ENCODE measurements at places on chromosomes 6 and 20. TPM values are rescaled to one million over a fixed set of nuclear protein-coding genes. Genes with fewer than 3 reads are reported as not detected.

ENPP1 gene
- 3.4 TPM for total RNA-seq

HMGCLL1 gene
- 0.94 TPM for total RNA-seq

IPCEF1 gene
- 0.51 TPM for total RNA-seq

SERINC3 gene
- 112 TPM for total RNA-seq

TRIM40 gene
- total RNA-seq, result not detected

CASS4 gene
- 2.4 TPM for total RNA-seq

GRCh38 chr6:33419580-33420490, at the start of gene SYNGAP1:
TSS of gene SYNGAP1 (plus strand) at chr6:33420065. CDS start at chr6:33420265, 200 bp downstream.
- peaks cover 13% of the 10 kb centered on the region for H3K36me3 ChIP-seq
- H3K27me3 ChIP-seq, result no peaks in the 10 kb centered on the region
- peak within 1 kb of the TSS; percentile 33 for H3K4me3 ChIP-seq
- peaks cover 48% of the 10 kb centered on the region for H3K4me1 ChIP-seq

DNA sequence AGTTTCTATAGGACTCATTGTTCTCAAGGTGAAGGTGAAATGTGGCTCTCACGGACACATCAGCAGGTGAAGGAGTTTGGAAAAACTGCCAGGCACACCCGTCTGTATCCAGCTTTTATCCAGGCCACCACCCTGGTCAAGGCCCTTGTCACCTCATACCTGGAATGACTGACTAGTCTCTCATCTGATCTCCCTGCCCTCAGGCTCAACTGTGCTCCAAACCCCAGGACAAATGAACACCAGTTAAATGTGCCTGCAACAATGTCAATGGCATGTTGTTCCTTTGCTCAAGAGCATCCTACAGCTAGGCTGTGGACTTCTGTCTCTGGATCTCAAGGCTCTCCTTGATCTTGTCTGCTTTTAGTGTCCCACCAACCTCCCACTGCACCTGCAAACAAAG, 47.6 kb upstream of the DSP start:
- H3K27me3 ChIP-seq, result no peaks in the 10 kb centered on the region
- H3K4me3 ChIP-seq, result no peak overlapping the region
- DNase-seq, result no peak
- no peaks in the 10 kb centered on the region for H3K4me1 ChIP-seq
- no peaks in the 10 kb centered on the region for H3K36me3 ChIP-seq

- H3K27me3 ChIP-seq, result no peaks in the 10 kb centered on the region
- no peak overlapping the region for H3K4me3 ChIP-seq
- no peaks in the 10 kb centered on the region for H3K36me3 ChIP-seq
- DNase-seq, result no peak
- no peaks in the 10 kb centered on the region for H3K4me1 ChIP-seq
These were observed 116.2 kb downstream of the LAMP5 start for GRCh38 chr20:9630554-9630953.

DNA sequence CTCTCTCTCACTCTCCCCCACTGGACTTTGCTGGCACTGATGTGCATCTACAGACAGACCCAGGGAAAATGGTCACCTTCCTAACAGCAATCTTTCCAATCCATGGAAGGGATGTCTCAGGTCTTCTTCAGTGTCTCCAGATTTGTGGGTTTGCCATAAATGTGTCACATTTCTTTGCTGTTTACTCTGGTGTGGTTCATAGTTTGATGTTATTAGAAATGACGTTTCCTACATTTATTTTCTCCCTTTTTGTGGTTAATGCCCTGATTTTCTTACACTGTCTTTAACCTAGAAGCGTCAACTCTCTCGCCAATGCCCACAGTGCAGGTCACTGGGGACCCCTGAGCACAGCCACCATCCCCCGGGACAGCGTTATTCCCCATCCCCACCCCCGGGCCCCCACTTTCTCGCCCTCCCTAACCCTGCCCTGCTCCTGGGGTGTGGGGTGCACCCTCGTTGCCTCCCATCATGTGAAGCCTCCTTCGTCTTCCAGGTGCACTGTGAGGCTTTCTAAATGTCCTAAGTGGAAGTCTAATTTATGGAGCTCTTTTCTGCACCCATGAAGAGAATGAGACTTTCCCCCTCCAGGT, 86.5 kb downstream of the YTHDF1 start:
- no peak for DNase-seq
- H3K27ac ChIP-seq, result no peak overlapping the region
- no peaks in the 10 kb centered on the region for H3K27me3 ChIP-seq
- H3K4me3 ChIP-seq, result no peak overlapping the region
- no peaks in the 10 kb centered on the region for H3K4me1 ChIP-seq
- no peaks in the 10 kb centered on the region for H3K36me3 ChIP-seq

DNA sequence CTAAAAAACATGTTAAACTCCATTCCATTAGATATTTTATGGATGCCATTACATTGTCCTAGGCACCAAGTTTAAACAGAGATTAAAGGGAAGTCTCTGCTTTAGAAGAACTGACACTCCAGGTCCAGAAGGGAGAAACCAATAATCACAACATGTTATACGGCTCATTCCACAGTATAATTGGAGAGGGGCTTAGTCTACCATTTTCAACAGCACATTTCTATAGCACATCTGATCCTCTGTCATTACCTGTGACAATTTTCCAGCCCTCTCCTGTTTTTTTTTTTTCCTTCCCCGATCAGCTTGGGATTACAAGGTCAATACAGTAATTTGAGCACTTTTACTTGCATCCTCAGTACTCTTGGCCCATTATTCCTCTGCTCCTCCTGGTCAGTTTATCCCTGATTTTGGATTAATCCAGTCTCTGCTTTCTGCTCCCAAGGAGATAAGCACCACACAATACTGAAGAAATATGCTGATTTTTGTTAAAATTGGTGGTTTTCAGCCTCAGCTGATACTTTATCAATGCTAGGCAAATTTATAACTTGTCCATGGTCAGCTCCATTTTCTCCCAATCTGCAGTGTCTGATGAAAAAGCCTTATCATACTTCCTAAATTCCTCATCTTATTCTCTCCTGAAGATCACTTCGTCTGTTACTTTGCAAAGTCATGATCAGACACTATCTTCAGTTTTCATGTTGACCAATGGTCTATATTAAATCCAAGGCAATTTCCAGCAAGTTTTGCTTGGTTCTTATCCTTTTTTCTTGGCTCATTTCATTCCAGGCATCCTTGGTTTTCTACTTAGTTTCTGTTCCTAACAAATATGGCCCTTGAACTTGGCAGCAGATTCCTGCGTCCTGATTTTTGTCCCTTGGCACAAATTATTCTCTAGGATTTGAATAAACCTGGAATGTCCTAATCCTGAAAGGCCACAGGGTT, 30.8 kb upstream of the SYNCRIP start:
- no peak overlapping the region for H3K27ac ChIP-seq
- no peaks in the 10 kb centered on the region for H3K27me3 ChIP-seq
- H3K4me3 ChIP-seq, result no peak overlapping the region
- no peaks in the 10 kb centered on the region for H3K36me3 ChIP-seq
- H3K4me1 ChIP-seq, result no peaks in the 10 kb centered on the region
- no peak for DNase-seq

DNA sequence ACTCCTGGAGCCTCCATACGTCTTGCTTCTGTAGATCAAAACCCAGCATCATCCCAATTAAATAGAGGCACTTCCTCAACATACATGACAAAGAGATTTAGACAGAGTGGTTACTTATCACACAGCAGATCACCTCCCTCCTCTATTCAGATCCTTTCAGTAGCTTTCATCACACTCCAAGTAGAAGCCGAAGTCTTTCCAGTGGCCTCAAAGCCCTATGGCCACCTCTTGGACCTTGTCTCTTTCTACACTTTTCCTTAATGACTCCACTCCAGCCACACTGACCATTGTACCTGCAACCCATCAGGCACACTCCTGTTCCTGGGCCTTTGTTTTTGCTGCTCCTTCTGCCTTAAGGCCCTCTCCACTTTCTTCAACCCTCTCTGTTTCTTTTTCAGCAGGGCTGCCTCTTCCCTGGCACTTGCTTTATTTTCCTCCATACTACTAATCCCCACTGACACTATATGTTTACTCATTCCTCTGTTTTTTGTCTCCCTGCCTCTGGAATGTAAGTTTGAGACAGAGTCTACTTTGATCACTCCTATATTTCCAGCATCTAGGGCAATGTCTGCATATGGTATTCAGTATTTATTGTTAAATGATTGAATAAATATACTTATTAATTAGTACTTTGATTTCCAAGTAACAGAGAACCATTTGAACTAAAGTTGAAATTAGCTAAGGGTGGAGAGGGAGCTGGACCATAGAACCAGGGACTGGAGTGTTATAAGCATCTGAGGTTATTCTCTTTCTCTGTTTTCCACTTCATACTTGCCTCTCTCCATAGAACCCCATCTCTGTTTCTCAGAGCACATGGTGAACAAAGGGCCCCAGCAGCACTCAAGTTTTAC, 43.4 kb upstream of the TRAM2 start:
- H3K27me3 ChIP-seq, result no peaks in the 10 kb centered on the region
- H3K36me3 ChIP-seq, result no peaks in the 10 kb centered on the region
- no peak for DNase-seq
- H3K27ac ChIP-seq, result no peak overlapping the region

Measured in right atrium auricular region (tissue), 2 donors.